ENCODE measurements at places on chromosomes 6 and 20.
A peak's percentile ranks its signal among the peaks of the same experiment; 100 is the strongest.

- DNase-seq = peak; percentile 58
These were observed 13.1 kb upstream of the NT5DC1 start for GRCh38 chr6:116087437-116088027.

DNA sequence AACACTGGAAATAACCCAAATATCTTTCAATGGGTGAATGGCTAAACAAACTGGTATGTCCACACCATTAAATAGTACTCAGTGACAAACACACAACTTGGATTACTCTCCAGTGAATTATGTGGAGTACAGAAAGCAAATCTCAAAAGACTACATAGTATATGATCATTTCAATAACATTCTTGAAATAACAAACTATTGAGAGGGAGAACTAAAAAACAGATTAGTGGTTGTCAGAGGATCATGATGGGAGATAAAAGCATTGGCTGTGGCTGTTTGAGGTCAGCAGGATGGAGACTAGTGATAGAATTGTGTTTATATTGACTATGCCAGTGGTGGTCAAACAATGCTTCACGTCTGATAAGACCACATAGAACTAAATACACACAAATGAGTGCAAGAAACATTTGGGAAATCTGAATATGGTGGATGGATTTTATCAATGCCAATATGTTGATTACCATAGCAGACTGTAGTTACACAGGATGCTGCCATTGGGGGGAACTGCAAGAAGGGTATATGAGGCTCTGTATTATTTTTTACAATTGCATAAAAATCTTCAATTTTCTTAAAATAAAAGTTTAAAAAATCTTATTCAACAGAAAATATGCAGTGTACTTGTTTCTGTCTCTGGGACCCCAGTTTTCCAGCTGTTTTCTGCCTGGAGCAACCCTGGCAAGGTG, 242.0 kb downstream of the TBXT start:
- DNase-seq = no peak

GRCh38 chr6:169885831-169886230, 134.4 kb downstream of the ERMARD start:
- DNase-seq = no peak

DNA sequence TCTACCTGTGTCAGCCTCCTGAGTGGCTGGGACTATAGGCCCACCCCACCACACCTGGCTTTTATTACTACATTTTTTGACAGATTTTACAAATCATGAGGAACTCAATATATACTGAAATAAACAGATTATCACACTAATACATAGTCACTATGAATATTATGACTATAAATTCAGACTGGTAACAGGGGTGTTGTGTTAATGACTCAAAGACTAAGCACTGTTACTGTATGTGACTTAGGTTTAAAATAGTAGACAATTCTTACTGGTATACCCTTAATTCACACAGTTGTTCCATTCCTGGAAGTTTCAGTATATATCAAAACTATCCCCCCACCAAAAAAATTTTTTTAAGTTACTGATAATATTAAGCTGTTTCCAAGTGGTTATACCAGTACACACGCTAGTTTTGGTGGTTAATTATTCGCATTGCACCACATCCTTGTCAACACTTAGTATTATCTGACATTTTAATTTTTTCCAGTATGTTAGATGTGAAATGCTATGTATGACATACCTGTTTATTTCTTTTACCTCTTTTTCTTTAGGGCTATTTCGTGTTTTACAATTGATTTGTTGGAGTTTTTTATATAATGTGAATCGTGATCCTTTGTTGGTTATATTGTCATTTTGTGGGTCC, 34.4 kb upstream of the C20orf144 start:
- DNase-seq = no peak

DNA sequence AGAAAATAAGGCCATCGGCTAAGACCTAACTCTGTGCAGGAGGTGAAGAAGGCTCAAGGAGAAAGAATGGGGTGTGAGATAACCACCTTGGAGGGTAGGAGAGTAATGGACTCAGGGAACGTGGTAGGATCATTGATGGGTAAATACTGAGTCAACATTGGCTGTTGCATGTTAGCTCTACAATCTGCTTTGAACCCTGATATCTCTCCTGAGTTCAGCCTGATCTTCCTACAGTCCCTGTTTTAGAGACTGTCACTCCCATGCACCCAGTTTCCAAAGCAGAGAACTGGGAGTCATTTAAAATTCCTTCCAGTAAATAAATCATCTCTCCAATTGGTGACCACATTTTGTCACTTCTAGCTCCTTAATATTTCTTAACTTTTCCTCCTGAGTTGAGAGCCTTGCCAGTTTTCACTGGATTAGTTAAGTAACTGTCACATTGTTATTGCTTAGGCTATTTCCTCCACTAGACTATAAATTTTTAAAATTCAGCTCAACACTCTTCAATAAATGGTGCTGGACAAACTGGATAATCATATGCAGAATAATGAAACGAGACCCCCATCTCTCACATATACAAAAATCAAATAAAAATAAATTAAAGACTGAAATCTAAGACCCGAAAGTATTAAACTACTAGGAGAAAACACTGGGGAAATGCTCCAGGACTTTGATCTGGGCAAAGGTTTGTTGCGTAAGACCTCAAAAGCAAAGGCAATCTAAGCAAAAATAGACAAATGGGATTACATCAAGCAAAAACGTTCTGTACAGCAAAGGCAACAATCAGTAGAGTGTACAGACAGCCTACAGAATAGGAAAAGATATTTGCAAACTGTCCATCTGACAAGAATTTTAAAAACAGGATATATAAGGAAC, 138.9 kb upstream of the TMEM170B start:
- DNase-seq = peak; percentile 33
